ENCODE measurements at places on chromosomes 3 and 15. TPM values are rescaled to one million over a fixed set of nuclear protein-coding genes. Genes with fewer than 3 reads are reported as not detected.

GRCh38 chr3:144744473-144744872 is 772.9 kb downstream of the DIPK2A start:
- H3K36me3 ChIP-seq: no peaks in the 10 kb centered on the region
- H3K27ac ChIP-seq: no peak overlapping the region
- no peaks in the 10 kb centered on the region for H3K27me3 ChIP-seq
- no peak for DNase-seq
- H3K4me1 ChIP-seq: no peaks in the 10 kb centered on the region

DNA sequence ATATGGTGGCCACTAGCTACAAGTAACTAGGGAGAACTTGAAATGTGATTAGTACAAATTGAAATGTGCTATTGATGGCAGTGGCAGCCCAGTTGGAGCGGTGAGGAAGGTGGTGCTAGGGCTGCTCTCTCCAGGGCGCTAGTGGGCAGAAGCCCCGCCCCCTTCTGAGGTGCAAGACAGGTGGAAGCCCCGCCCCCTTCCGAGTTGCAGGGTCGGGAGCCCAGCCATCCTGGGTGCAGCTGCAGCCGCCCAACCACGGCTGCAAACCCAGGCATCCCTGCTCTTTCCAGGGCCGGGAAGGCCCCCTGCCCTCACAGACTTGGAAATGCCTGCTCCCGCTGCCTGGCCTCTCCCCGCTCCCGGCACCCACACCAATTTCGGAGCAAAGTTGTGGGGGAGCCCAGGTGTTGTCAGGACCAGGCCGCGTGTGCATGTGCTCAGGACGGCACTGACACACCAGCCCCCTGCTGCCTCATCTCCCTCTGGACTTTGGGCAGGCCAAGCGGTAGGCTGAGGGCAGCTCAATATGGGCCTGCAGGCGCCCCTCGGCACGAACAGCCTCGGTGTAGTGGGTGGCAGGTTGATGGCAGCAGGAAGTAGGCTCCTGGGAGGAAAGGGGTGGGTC is 10.0 kb downstream of the ATR start:
- H3K4me1 ChIP-seq: peaks cover 12% of the 10 kb centered on the region
- peaks cover 30% of the 10 kb centered on the region for H3K36me3 ChIP-seq
- no peak overlapping the region for H3K27ac ChIP-seq
- H3K4me3 ChIP-seq: no peak overlapping the region
- H3K27me3 ChIP-seq: no peaks in the 10 kb centered on the region

- no peak overlapping the region for H3K27ac ChIP-seq
- no peaks in the 10 kb centered on the region for H3K4me1 ChIP-seq
- no peaks in the 10 kb centered on the region for H3K27me3 ChIP-seq
- no peak for DNase-seq
Measured at GRCh38 chr15:81955382-81956062, 90.3 kb downstream of the MEX3B start.

- no peaks in the 10 kb centered on the region for H3K4me1 ChIP-seq
- H3K27me3 ChIP-seq: no peaks in the 10 kb centered on the region
- DNase-seq: no peak
- H3K4me3 ChIP-seq: no peak overlapping the region
- no peaks in the 10 kb centered on the region for H3K36me3 ChIP-seq
Measured at GRCh38 chr15:46413799-46414198, 779.0 kb downstream of the SQOR start.

GRCh38 chr3:23202203-23202920 is 765 bp upstream of the UBE2E2 start:
- no peak overlapping the region for H3K27ac ChIP-seq
- peaks cover 32% of the 10 kb centered on the region for H3K27me3 ChIP-seq
- peak overlapping the region; percentile 64 for H3K4me3 ChIP-seq
- no peak for DNase-seq

DNA sequence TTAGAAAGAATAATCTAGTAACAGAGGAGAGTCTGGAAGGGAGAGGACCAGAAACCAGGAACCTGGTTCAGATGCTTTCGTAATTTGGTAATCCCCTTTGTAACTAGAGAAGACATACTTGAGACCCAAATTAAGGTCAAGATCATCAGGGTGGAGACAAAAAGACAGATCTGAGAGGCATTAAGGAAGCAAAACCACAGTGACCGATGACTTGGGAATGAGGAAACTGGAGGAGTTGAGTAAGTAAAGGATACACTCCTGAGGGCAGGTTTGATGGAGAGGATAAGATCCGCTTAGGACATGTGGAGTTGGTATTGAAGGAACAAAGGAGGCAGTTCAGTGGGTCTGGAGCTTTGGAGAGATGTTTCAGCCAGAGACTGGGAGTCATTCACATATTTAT is 23.6 kb upstream of the BCL2A1 start:
- no peak for DNase-seq
- no peak overlapping the region for H3K4me3 ChIP-seq
- no peaks in the 10 kb centered on the region for H3K27me3 ChIP-seq

The GRAMD1C gene
- total RNA-seq: 0.64 TPM
